Mesangial cell (primary cell): ENCODE measurements at places on chromosomes 11 and 22. TPM values are rescaled to one million over a fixed set of nuclear protein-coding genes. Genes with fewer than 3 reads are reported as not detected.

The LARGE1 gene
- 9.8 and 20.4 TPM in 2 replicates for total RNA-seq

The HOATZ gene
- total RNA-seq = 0.49 TPM in 1 of 2 replicates, not detected in the other

The NPTXR gene
- 2.3 and 5.6 TPM in 2 replicates for total RNA-seq

The BTBD18 gene
- not detected in 2 replicates for total RNA-seq
